ENCODE measurements at places on chromosomes 1 and 21.

GRCh38 chr1:211345719-211346118 lies 19.1 kb downstream of the TRAF5 start:
- no peak for DNase-seq

DNA sequence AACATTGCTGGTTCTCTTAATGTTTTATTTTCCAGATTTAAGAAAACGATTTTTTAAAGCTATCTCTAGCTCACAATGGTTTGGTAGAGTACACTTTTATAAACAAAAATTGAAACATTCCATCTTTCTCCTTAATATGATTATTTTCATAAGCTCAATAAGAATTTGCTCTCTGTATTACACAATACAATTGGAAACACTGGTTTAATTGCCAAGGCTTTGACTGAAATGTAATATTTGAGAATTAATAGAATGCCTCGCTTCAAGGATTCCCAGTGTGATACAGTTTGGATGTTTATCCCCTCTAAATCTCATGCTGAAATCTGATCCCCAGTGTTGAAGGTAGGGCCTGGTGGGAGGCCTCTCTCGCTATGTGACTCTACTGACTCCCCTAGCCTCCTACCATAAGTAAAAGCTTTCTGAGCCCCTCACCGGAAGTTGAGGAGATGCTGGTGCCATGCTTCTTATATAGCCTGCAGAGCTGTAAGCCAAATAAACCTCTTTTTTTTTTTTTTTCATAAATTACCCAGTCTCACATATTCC lies 67.4 kb downstream of the DDAH1 start:
- no peak for DNase-seq

DNA sequence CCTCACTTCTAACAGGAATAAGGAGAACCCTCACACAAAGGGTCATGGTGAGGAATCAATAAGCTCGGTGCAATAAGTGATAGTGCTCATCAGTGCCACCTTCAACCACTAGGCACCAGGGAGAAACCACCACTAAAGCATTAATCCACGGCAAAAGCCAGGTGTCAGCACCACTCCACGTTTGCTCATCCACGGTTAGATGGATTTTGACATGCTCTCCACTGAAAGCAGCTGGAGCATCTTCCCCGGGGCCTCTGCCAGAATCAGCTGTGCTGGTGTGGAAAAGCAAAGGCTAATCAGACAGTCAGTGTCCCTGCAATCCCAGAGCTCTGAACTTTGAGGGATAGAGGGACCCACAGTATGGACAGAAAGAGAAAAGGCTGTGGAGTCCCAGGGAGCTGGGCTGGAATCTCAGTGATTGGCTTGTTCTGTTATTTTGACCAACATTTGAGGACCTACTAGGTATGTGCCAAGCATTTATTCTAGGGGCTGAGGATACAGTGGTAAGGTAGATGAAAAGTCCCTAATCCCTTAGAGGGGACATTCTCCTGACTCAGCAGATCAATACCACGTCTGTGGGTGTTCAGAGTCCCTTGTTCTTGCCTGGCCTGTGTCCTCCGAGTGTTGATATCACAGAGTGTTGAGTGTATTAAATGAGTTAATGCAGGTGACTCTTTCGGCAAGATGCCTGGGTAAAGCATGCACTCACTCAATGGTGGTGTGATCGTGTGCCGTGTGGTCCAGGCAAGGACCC lies 41.3 kb downstream of the FHAD1 start:
- no peak for DNase-seq

GRCh38 chr1:4713669-4714068 lies 59.3 kb downstream of the AJAP1 start:
- no peak for DNase-seq

DNA sequence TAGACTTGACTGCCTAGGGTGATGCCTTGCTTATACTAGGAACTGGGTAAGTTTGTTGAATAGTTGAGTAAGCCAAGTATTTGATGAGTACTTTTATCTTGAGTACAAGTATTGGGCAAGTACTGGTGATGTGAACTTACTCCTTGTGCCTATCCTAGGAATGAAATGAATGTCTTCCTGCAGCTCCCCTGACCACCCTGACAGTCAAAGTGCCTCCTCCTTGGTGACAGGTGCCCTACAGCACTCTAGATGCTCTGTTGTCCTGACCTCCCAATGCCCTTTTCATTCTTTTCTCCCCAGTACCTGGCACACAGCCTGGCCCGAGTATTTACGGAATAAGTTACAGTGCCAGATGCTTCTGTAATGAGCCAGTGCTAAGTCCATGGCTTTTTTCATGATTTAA lies 25.5 kb downstream of the PCSK9 start:
- no peak for DNase-seq

- DNase-seq: no peak
These were observed 87.5 kb upstream of the RGS1 start for GRCh38 chr1:192488058-192488457.

GRCh38 chr1:41280202-41281032 lies 38.3 kb upstream of the SCMH1 start:
- no peak for DNase-seq

- DNase-seq: peak; percentile 6
These were observed 151.7 kb downstream of the ZC3H11B start for GRCh38 chr1:219460896-219461815.

DNA sequence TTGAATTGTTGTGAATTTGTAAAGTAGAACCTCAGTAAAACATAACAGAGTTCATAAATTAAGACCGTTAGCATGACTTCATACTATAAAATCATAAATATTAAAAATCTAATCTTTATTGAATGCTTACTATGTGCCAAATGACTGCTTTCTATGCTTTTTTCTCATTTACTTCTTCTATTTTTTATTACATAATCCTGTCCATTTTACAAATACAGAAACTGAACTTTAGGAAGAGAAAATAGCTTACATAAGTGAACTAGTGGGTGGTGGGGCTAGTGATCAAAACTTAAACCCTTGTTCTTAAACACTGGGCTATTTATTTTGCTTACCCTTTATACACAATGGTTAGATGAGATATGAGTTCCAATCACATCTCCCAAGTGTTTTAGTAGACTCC lies 122.3 kb downstream of the ZC3H11B start:
- DNase-seq: no peak

DNA sequence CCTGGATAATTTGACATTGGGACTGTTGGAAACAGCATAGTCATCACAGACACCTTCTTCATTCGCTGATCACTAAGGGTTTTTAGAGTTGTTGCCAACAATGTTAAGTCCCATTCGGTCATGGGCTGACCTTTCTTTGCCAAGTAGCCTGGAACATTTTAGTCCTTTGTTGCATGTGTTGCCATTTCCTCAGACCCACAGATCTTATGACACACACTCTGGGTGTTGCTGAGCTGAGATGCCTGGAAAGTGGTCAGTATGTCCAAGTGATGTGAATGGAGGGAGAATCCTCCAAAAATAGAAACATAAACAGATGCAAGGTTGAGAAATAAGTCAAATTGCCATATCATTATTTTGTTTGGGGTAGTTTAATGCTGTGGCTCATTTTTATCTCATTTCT lies 61.5 kb upstream of the GJA5 start:
- DNase-seq: no peak

DNA sequence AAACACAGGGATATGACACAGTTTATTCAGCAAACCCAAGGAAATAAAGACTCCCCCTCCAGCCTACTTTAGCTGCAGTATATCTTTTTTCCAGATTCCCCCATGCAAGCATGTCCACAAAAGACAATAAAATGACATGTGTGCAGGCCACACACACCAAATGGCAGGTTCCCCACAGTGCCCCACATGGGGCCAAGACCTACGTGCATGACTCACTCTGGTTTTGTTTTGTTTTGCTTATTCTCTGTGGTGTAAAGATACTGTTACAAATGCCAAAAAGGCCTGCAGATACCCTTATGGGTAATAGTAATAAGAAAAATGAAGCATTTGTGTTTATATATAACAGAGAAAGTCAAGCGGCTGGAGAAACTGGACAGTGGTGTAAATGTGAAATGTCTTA lies 71.6 kb downstream of the RD3 start:
- peak; percentile 62 for DNase-seq

DNA sequence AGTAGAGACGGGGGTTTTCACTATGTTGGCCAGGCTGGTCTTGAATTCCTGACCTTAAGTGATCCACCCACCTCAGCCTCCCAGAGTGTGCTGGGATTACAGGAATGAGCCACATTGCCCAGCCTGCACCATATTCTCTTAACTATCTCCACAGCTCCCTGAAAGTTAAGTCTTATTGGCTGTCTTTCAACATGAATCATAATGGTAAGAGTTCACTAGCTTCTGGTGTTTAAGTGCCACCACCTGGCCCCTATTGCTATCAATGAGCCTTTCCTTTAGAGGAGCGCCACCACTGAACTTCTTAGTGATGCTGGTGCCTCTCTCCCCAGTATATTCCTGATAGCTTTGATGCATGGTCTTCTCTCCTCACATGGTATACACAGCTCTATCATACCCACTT lies 15.7 kb downstream of the ZFYVE9 start:
- no peak for DNase-seq
